ENCODE measurements at places on chromosomes 3 and 15. TPM values are rescaled to one million over a fixed set of nuclear protein-coding genes. Genes with fewer than 3 reads are reported as not detected.

DNA sequence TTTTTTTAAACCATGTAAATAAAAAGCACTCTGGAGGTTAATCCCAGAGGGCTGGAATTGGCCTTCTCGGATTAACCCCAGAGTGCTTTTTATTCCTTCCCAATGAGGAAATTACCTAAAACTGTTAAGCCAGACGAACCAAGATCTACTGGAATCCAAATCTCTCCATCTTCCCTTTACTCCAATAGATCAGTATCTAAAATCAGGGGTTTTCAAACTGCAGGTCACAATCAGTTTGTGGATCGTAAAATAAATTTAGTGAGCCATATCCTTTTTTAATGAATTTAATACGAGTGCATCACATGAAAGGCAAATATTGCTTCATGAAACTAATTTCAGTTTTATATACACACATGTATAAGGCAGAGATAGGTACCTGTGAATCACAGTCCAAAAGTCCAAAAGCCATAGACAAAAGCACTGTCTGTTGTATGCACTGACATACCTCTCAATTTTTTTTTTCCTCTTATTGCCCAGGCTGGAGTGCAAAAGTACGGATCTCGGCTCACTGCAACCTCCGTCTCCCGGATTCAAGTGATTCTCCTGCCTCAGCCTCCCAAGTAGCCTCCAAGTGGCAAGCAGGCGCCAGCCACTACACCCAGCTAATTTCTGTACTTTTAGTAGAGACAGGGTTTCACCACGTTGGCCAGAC is 61.3 kb downstream of the TBL1XR1 start:
- H3K27ac ChIP-seq: no peak overlapping the region
- H3K36me3 ChIP-seq: peaks cover 75% of the 10 kb centered on the region
- H3K4me3 ChIP-seq: no peak overlapping the region
- no peak for DNase-seq
- no peaks in the 10 kb centered on the region for H3K4me1 ChIP-seq

DNA sequence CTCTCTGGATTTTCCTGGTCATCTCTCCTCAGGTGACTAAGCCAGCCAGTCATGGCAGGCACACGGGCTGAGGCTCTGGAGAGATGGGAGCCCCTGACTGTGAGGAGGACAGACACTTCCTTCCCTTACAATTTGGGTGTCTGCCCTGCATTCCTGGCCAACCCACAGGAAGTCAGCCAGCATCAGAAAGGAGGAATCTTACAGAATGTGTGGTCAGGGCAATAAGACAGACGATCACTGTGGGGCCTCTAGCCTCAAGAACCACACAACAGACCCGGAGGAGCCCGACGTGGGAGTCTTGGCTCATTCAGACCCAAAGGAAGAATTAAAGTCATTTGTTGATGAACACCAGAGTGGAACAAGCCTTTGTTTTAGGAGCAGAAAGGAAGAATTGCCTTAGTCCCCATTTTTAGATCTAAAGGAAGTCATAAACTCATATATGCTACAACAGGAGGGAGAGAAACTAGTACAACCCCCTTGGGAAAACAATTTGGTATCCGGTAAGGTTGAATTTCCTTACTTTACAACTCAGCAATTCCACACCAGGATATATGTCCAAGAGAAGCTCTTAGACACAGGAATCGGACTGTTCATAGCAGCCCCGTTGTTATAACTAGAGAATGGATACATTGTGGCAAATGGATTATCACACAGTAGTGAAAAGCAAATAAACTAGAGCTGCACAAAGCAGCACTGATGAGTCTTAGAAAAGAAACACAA is 62.2 kb downstream of the ABTB1 start:
- H3K4me3 ChIP-seq: no peak overlapping the region
- DNase-seq: peak; percentile 72
- H3K36me3 ChIP-seq: no peaks in the 10 kb centered on the region
- peaks cover 2% of the 10 kb centered on the region for H3K4me1 ChIP-seq
- H3K27me3 ChIP-seq: peaks cover 39% of the 10 kb centered on the region

- no peak overlapping the region for H3K4me3 ChIP-seq
- H3K4me1 ChIP-seq: no peaks in the 10 kb centered on the region
- peaks cover 57% of the 10 kb centered on the region for H3K36me3 ChIP-seq
- no peaks in the 10 kb centered on the region for H3K27me3 ChIP-seq
- no peak for DNase-seq
- no peak overlapping the region for H3K27ac ChIP-seq
Observed at GRCh38 chr3:33377931-33378330, 62.3 kb downstream of the UBP1 start.

DNA sequence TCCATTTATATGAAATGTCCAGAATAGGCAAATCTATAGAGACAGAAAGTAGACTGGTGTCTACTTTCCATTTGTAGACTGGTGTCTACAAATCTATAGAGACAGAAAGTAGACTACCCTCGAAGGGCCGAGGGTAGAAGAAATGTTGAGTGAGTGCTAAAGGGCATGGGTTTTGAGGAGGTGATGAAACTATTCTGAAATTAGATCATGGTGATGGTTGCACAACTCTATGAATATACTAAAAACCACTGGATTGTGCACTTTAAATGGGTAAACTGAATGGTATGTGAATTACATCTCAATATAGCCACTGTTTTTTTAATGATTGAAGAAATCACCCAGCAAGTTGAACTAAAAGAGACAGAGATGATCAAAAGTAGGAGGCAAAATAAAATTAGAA is 27.9 kb downstream of the TP53BP1 start:
- no peaks in the 10 kb centered on the region for H3K27me3 ChIP-seq
- H3K4me3 ChIP-seq: no peak overlapping the region
- H3K4me1 ChIP-seq: no peaks in the 10 kb centered on the region
- DNase-seq: no peak
- H3K27ac ChIP-seq: no peak overlapping the region
- H3K36me3 ChIP-seq: peaks cover 87% of the 10 kb centered on the region

DNA sequence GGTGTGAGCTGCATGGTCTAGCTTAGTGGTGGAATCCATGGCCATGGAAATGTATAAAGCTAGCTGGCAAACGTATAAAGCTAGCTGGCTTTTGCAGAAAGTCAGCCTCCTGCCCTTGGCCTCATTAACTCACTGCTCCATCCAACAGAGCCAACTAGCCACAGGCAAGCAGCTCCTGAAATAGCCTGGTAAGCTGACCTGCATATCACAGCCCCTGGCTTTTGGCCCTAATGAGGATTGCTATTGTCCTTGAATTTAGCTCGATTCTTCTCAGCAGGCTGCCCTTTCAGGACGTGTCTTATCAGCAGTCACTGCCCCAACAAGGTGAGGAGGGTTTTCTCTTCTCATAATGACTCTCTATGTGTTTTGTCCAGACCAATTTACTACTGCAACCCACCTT is 446.8 kb downstream of the WDR72 start:
- DNase-seq: peak; percentile 75
- no peaks in the 10 kb centered on the region for H3K36me3 ChIP-seq
- H3K4me3 ChIP-seq: no peak overlapping the region
- H3K4me1 ChIP-seq: peaks cover 16% of the 10 kb centered on the region
- H3K27ac ChIP-seq: no peak overlapping the region

GRCh38 chr15:73784291-73784690 is 31.1 kb upstream of the INSYN1 start:
- H3K4me3 ChIP-seq: no peak overlapping the region
- H3K36me3 ChIP-seq: no peaks in the 10 kb centered on the region
- H3K27me3 ChIP-seq: peaks cover 28% of the 10 kb centered on the region
- no peak overlapping the region for H3K27ac ChIP-seq

GRCh38 chr3:115982629-115983028 is 359.3 kb downstream of the GAP43 start:
- no peak for DNase-seq
- H3K27ac ChIP-seq: no peak overlapping the region
- H3K4me1 ChIP-seq: no peaks in the 10 kb centered on the region
- H3K4me3 ChIP-seq: no peak overlapping the region
- no peaks in the 10 kb centered on the region for H3K36me3 ChIP-seq

GRCh38 chr15:77538027-77538451 is 94.7 kb downstream of the LINGO1 start:
- H3K27me3 ChIP-seq: no peaks in the 10 kb centered on the region
- H3K27ac ChIP-seq: peak overlapping the region; percentile 70
- H3K36me3 ChIP-seq: no peaks in the 10 kb centered on the region
- no peak for DNase-seq
- no peak overlapping the region for H3K4me3 ChIP-seq
- no peaks in the 10 kb centered on the region for H3K4me1 ChIP-seq

- no peaks in the 10 kb centered on the region for H3K27me3 ChIP-seq
- DNase-seq: no peak
- no peaks in the 10 kb centered on the region for H3K4me1 ChIP-seq
- no peak overlapping the region for H3K4me3 ChIP-seq
- H3K27ac ChIP-seq: no peak overlapping the region
Observed at GRCh38 chr3:154378311-154378710, 51.7 kb downstream of the GPR149 start.

DNA sequence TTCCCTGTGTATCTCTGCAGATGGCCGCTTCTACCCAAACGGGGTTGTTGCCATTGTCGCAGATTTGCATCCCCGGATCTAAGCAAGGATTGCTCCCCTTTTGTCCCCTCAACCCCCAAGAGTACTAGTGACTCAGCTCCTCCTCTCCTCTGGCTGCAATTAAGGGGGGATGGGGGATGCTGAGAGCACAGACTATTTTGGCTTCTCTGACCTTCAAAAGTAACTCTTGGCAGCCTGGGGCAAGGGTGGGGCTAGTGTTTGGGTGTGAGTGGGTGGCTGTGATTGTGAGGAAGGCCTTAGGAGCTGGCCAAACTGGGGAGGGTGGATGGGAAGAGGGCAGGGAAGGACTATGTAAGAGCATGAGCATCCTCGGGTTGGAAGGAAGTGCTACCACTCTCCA is 1.2 kb upstream of the MAP1A start:
- H3K4me3 ChIP-seq: no peak overlapping the region
- no peak for DNase-seq
- H3K4me1 ChIP-seq: peaks cover 5% of the 10 kb centered on the region

GRCh38 chr3:196513697-196514349 is 1.3 kb downstream of the SMCO1 start:
- no peak overlapping the region for H3K4me3 ChIP-seq
- no peaks in the 10 kb centered on the region for H3K4me1 ChIP-seq
- DNase-seq: no peak
- no peak overlapping the region for H3K27ac ChIP-seq

DNA sequence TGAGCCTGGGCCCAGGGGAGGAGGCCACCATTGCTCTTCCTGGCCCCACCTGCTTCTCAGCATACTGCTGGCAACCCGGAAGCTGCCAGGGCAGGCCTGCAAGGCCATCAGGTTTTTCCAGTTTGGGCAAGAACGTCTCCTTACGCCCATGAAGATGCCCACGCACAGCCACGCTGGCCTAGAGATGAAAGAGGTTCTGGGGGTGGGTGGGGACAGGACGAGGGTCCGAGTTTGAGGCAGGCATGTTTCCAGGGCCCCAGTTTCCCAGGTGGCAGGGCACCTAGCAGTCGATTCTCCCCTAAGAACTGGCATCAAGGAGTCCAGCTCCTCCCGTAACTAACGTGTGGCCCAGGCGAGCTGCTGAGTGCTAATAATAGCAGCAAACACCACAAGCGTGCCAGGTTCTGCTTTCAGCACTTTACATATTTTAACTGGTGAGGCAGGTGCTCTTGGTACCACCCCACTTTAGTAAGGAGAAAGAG is 45.8 kb downstream of the ZNF710 start:
- no peak overlapping the region for H3K4me3 ChIP-seq
- H3K27ac ChIP-seq: no peak overlapping the region
- H3K36me3 ChIP-seq: peaks cover 14% of the 10 kb centered on the region

DNA sequence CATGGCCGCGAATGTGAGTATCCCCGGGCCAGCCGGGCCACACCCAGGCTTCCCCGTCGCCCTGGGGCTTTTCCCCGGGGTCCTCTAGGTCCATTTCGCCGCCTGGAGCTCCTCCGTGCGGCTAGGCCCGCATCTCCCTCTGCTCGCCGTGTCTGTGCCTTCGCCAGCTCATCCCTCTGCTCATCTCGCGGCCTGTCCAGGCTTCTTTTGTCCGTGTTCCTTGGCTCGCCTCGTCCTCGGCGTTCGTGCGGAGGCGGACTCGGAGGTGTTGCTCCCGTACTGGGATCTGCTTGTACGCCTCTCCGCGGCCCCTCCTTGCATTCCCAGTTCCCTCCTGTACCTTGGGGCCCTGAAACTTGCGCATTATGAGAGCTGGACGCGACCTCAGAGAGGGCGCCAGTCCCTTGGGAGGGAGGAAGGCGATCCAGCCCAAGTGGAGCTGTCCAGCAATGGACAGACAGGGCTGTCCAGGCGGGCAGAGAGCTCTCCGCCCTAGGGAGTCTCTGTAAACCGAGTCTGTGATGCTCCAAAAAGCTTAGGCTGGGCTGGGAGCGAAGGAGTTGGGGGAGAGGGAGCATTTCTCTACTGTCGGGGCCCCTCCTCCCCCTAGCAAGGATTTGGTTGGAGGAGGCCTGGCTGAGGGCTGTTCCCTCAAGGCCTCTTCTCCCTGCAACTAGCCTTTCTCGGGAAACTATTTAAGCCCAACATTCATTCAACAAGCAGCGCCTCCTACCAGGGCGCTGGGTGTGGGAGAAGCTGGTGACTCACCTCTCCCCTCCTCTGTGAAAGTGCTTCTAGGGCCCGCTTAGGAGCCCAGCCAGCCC is 553 bp downstream of the TMEM43 start:
- H3K4me1 ChIP-seq: peaks cover 4% of the 10 kb centered on the region
- peak overlapping the region; percentile 92 for H3K4me3 ChIP-seq
- H3K27ac ChIP-seq: peak overlapping the region; percentile 84
- peak; percentile 88 for DNase-seq

DNA sequence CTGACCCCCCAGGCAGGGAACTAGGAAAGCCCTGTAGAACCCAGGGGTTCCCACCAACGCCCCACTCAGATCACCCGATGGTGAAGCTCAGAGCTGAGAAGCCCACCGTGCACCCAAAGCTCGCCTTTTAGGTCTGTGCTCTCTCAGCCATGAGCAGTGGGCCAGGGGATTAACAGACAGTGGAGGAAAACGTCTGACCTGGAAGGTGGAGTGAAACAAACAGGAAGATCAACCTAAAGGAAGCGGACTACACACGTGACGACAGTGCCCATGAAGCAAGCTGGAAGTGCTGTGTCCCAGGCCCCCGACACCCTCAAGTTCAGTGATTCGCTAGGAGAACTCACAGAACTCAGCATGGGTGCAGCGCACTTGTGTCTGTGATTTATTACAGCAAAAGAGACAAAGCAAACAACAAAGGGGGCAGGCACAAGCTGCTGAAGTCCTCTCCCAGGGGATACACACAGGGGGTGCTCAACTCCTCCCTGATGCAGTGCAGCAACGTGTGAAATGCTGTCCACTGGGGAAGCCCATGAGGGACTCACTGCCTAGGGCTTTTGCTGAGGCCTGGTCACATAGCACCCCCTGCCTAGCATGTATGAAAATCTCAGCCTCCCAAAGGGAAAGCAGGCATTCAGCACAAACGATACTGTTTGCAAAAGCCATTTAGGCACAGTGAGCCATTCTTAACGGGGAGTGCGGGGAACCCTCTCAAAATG is 43.5 kb downstream of the CFAP92 start:
- no peaks in the 10 kb centered on the region for H3K27me3 ChIP-seq
- DNase-seq: peak; percentile 76
- no peaks in the 10 kb centered on the region for H3K36me3 ChIP-seq
- no peak overlapping the region for H3K4me3 ChIP-seq
- H3K4me1 ChIP-seq: peaks cover 3% of the 10 kb centered on the region

DNA sequence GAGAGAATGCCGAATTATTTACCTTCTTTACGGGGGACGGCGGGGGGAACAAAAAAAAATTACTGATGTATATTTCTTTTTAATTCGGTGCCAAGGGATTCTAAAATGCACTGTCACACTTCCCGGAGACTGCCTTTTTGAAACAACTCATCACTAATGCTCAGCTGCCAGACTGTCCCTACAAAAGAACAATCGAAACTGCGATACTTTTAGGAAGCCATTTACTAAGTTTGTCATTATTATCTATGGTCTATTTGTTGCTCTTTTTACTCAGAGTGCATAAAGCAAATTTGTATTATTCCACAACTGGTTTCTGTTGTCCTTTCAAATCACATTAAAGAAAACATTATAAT is 60.8 kb downstream of the TM4SF4 start:
- H3K27ac ChIP-seq: no peak overlapping the region
- H3K4me3 ChIP-seq: no peak overlapping the region
- DNase-seq: no peak
- peaks cover 19% of the 10 kb centered on the region for H3K4me1 ChIP-seq

Gene LARP6
- total RNA-seq: 23.6 TPM

Gene MUC13
- total RNA-seq: not detected

All from endodermal cell (in vitro differentiated cells).